ENCODE measurements at places on chromosomes 13 and 19. TPM values are rescaled to one million over a fixed set of nuclear protein-coding genes. Genes with fewer than 3 reads are reported as not detected.

- H3K36me3 ChIP-seq: no peaks in the 10 kb centered on the region
- H3K27ac ChIP-seq: no peak overlapping the region
- no peak overlapping the region for H3K4me3 ChIP-seq
- no peaks in the 10 kb centered on the region for H3K4me1 ChIP-seq
- H3K27me3 ChIP-seq: no peaks in the 10 kb centered on the region
Measured at GRCh38 chr13:49874430-49874829, 61.7 kb downstream of the SPRYD7 start.

DNA sequence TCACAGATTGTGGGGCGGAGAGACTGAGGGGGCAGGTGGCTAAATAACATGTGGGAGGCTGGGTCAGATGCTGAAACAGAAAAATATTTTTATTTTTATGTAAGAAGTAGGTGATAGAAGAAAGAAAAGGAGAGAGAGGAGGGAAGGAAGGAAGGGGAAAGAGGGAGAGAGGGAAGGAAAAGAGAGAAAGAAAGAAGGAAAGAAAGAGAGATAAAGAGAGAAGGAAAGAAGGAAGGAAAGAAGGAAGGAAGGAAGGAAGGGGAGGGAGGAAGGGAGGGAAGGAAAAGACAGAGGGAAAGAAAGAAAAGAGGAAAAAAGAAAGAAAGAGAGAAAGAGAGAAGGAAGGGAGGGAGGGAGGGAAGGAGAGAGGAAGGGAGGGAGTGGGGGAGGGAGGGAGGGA is 224.9 kb downstream of the UQCRFS1 start:
- no peaks in the 10 kb centered on the region for H3K36me3 ChIP-seq
- no peak overlapping the region for H3K27ac ChIP-seq
- no peak for DNase-seq
- no peaks in the 10 kb centered on the region for H3K4me1 ChIP-seq
- no peak overlapping the region for H3K4me3 ChIP-seq

DNA sequence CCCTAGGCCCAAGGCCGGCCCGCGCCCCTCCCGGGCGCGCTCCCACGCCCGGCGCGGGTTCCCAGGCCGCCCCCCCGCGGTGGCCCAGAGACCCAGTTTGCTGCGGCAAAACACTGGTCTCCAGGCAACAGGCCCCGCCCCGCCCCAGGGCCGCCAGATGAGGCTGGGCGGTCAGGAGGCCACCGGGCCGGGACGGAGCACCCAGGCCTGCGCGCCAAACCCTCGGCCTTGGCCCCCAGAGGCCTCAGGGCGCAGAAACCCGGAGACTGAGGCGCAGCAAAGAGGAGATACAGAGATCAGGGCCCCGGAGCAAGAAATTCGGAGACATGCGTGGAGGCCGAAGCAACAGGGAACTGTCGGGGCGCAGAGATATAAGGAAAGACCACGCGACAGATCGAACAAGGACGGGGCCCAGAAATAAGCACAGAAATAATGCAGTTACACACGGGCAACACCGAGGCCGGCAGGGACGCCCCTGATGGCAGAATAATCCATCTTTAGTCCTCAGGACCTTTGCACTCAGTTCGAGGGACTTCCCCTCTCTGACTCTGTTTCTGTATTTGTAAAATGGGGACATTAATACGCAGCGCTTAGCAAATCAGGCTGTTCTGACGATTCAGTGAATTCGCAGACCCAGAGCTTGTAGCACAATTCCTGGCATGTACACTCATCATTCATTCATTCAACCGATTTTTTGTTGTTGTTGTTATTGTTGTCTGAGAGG is 20.8 kb upstream of the ERCC1 start:
- peaks cover 79% of the 10 kb centered on the region for H3K4me1 ChIP-seq
- H3K4me3 ChIP-seq: peak overlapping the region; percentile 59
- H3K36me3 ChIP-seq: no peaks in the 10 kb centered on the region

The DIAPH3 gene
- 0.65 TPM for total RNA-seq

The PRR36 gene
- 0.52 TPM for total RNA-seq

The NRTN gene
- total RNA-seq: 53.0 TPM

Data from esophagus muscularis mucosa (tissue), 4 donors.